NCI-H524 (cell line): ENCODE measurements at places on chromosomes 6 and 20.

DNA sequence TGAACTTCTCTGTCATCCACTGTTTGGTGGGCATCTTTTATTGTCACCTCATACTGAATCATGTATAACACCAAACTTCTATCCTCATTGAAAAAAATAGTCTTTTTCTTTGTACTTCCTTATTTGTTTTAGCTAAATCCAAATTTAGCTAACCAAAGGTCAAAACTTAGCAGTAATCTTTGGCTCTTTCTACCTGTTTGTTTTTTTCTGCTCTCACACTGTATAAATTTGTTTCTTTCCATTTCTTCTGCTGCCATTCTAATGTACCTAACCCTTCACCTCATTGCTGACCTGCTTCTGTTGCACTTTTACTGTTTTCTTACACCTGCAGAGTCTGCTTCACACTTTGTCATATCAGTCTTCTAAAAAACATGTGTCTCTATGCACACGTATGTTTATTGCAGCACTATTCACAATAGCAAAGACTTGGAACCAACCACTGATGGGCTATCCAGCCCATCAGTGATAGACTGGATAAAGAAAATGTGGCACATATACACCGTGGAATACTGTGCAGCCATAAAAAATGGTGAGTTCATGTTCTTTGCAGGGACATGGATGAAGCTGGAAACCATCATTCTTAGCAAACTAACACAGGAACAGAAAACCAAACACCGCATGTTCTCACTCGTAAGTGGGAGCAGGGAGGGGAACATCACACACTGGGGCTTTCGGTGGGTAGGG lies 7.2 kb downstream of the ATRN start:
- DNase-seq = no peak

GRCh38 chr6:163998496-163998895 lies 584.0 kb downstream of the QKI start:
- DNase-seq = no peak

DNA sequence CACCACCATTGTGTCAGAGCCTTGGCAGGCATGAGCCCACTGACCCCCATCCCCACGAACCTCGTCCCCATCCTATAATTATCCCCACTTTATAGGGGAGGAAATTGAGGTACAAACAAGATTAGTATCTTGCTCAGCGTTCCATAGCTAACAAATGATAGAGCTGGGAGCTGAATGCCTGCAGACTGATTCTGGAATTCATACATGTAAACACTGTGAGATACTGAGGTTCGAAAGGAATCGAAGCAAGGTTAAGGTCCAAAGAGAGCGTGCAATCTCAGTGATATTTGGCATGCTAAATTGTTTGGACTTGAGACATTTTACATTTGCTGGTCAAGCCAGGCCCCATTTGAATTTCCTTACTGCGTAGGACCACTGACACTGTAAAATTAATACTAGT lies 746.6 kb downstream of the COL12A1 start:
- no peak for DNase-seq

DNA sequence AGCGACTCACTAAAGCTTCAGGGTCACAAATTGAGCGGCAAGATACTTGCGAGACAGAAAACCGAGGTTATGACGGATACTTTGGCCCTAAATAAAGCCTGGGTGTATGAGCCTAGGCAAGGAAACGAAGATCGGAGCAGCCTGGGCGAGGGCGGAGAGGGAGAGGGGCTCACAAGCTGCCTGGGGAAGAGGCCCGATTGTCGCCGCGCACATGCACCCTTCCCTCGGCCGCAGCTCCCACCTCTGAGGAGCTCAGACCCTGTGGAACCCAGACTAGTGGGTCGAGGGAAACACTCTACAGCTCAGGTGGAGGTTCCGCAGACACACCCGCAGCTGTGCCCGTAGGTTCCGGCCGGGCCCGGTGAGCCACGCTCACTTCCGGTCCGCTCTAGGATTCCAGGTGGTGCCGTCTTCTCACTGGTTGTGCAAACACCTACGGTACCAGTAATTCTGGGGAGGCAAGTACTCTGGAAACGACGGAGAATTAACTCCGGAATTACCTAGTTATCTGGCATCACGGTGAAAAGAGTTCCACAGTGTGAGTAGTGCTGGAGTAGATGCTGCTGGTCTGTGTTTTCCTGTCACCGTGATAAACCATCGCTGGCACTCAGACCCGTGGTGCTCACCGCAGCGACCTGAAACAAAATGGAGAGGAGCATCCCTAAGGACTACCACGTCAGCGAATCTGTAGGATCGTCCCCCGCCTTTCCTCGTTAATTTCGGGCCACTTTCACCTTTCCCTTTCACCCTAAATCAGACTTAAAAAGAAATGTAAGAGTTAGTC lies 61.5 kb downstream of the GPX5 start:
- DNase-seq = peak; percentile 79

DNA sequence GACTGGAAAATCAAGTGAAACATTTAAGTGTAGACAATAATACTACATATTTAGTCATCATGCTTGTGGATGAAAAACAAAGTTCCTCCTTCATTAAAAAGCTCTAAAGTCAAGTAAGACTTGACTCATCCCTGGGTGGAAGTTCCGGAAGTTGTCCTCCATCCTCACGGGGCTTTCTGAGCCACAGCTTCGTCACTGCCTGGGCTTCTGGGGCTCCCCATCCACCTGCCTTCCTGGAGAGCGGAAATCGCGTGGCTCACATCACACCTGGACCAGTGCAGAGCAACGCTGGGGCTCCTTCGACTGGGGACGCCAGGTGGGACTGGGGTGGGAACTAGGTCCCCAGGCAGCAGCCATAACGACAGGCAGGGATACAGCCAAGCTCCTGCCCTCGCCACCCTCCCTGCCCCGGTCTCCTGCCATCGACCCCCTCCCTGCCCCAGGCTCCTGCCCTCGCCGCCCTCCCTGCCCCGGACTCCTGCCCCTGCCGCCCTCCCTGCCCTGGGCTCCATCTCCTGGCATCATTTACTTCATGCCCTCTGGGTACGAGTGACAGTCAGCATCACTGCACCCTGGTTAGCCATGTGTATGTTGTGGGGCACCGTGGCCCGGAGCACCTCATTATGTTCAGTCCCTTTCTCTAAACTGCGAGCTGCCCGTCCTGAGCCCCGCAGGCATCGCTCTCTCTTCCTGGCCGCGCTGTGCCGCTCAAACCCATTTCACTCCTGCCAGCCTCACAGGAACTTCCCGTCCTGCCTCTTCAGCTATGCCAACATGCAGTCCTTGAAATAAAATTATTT lies 12.9 kb downstream of the THBS2 start:
- DNase-seq = no peak

GRCh38 chr6:14634072-14634471 lies 516.5 kb downstream of the CD83 start:
- DNase-seq = no peak

GRCh38 chr6:20541382-20541781 lies 7.1 kb downstream of the CDKAL1 start:
- DNase-seq = no peak

DNA sequence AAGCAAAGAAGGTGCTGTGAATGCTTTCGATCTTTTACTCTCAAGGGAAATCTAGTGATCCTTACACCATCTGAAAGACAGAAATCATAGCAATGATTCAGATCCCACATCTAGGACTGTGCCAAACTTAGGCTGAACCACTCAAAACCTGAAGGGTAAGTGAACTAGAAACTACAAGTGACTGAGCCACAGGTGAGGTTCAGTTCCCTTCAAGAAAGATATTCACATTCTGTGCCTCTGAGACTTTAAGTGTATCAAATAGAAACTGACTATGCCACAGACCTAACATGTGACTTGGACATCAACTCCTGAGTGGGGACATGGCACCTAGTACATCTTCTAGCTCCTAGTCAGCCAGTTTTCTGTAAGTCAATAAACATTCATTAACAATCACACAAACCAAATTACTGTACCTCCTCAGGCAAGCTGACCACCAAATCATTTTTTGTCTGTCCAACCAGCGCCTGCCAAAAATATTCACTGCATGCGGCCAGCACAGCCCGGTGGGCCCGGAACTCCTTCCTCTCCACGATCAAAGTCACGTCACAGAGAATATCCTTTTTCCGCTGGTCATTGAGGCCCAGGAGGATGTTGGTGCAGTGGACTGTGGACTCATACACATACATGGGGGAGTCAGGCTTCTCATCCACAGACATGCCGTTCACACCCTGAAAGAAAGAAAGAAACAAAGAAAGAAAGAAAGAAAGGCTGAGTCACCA lies 114.1 kb downstream of the GJA10 start:
- DNase-seq = no peak

- no peak for DNase-seq
These were observed 28.8 kb downstream of the DCDC2 start for GRCh38 chr6:24329022-24329421.

GRCh38 chr20:43431134-43431519 lies 26.6 kb upstream of the SRSF6 start:
- peak; percentile 9 for DNase-seq
